CD4-positive, CD25-positive, alpha-beta regulatory T cell (primary cell): ENCODE measurements at places on chromosomes 12 and 14. TPM values are rescaled to one million over a fixed set of nuclear protein-coding genes. Genes with fewer than 3 reads are reported as not detected.

DNA sequence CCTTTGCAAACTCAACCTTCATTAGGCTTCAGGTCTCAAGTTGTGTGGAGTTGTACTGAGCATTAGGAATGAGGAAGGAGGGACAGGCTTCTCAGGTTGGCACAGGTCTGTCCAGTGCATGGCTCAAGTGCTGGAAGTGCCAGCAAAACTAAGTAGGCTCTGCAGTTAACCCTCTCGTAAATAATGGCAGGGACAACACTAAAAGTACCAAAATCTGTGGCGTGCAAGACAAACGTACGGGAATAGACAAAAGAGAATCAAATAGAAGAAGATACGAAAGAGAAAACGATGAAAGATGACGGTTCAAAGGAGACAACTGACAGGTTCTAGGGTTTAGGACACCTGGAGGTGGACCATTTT, 612 bp downstream of the TRAPPC6B start:
- H3K27ac ChIP-seq, result peak overlapping the region; percentile 91
- H3K27me3 ChIP-seq, result no peaks in the 10 kb centered on the region
- peaks cover 35% of the 10 kb centered on the region for H3K4me1 ChIP-seq
- peak overlapping the region; percentile 98 for H3K4me3 ChIP-seq

DNA sequence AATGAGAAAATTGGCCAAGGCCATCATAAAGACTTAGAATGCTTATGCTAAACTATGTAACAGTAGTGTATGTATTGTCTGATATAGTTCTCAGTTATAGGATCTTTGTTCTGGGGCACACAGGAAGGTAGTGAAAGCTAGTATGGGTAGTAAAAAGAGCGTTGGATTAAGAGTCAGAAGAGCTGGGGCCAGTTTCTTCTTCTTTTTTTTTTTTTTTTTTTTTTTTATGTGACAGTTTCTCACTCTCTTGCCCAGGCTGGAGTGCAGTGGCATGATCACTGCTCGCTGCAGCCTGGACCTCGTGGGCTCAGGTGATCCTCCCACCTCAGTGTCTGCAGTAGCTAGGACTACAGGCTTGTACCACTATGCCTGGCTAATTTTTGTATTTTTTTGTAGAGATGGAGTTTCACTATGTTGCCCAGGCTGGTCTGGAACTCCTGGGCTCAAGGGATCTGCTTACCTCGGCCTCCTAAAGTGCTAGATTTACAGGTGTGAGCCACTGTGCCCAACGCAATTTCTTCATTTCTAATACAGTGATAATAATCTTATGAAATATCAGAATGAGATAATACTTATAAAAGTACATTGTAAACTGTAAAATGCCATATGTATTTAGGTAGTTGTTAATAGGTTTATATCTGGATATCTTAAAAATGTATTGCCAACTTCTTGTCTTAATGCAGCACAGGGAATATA, 7.4 kb downstream of the MDM2 start:
- no peak for DNase-seq
- H3K4me1 ChIP-seq, result peaks cover 46% of the 10 kb centered on the region
- peak overlapping the region; percentile 14 for H3K27ac ChIP-seq
- peak overlapping the region; percentile 5 for H3K4me3 ChIP-seq
- H3K27me3 ChIP-seq, result no peaks in the 10 kb centered on the region

- H3K27me3 ChIP-seq, result no peaks in the 10 kb centered on the region
- H3K4me1 ChIP-seq, result no peaks in the 10 kb centered on the region
- H3K36me3 ChIP-seq, result no peaks in the 10 kb centered on the region
- no peak for DNase-seq
- H3K4me3 ChIP-seq, result no peak overlapping the region
Measured at GRCh38 chr12:65956056-65956738, 131.9 kb downstream of the HMGA2 start.

GRCh38 chr14:103298620-103299019, 35.4 kb upstream of the EIF5 start:
- H3K27ac ChIP-seq, result no peak overlapping the region
- no peak overlapping the region for H3K4me3 ChIP-seq
- H3K4me1 ChIP-seq, result no peaks in the 10 kb centered on the region
- no peak for DNase-seq

DNA sequence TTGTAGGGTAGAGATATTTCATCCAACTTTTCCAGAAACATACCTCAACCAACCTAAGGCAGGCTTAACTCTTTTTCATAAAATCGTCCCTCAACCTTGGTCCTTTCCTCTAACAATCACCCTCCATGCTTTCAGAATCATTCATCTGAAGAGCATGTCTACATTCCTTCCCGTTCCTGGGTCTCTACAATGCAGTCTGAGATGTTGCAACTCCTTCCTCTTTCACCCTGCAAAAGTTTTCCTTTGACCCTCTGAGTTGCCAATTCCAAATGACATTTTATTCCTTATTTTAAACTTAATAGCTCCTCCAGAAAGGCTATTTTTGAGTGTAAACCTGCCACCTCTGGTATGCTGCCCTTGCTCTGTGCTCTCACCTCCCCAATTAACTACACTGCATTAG, 16.7 kb downstream of the SLC7A7 start:
- H3K4me3 ChIP-seq, result no peak overlapping the region
- no peaks in the 10 kb centered on the region for H3K4me1 ChIP-seq
- no peak overlapping the region for H3K27ac ChIP-seq
- H3K27me3 ChIP-seq, result peaks cover 18% of the 10 kb centered on the region
- DNase-seq, result no peak

DNA sequence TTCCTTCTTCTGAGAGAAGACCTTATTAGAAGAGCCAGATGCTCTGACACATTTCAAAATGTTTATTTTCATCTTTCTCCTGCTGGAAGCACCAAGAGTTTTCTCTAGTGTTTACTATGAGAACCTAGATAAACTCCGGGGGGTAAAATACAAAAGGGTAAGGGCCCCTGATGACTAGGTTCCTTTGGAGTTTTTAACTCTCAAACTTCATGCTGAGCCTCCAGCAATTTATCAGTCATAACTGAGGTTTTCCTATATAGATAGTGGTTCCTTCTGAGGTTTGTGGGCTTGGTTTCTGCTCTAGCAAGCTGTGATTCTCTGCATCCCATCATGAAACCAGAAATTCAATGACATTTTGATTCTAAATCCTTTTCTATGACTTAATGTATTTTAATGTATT, 210.9 kb downstream of the LRFN5 start:
- H3K27me3 ChIP-seq, result no peaks in the 10 kb centered on the region
- no peak overlapping the region for H3K4me3 ChIP-seq

GRCh38 chr12:28552251-28552970, 362.2 kb downstream of the CCDC91 start:
- no peaks in the 10 kb centered on the region for H3K4me1 ChIP-seq
- H3K27ac ChIP-seq, result no peak overlapping the region
- H3K4me3 ChIP-seq, result no peak overlapping the region
- peaks cover 3% of the 10 kb centered on the region for H3K36me3 ChIP-seq

- peak; percentile 69 for DNase-seq
- H3K27me3 ChIP-seq, result no peaks in the 10 kb centered on the region
- no peak overlapping the region for H3K27ac ChIP-seq
- no peaks in the 10 kb centered on the region for H3K4me1 ChIP-seq
Measured at GRCh38 chr14:53217316-53217994, 64.3 kb upstream of the DDHD1 start.

DNA sequence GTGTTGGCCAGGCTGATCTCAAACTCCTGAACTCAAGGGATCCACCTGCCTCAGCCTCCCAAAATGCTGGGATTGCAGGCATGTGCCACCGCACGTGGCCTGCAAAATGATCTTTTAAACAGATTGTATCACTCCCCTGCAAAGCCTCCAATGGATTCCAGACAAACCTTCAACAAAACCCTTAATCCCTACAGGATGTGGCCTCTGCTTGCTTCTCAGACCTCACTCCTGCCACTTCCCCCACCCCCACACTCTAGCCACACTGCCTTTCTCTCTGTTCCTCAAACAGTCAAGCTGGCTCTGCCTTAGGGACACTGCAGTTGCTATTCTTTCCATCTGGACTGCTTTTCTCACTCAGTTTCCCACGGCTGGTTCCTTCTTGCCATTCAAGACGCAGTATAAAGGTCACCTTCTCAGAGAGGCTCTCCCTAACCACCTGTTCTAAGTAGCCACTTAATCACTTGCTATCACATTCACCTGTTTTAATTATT, 47.3 kb upstream of the TMED10 start:
- no peak overlapping the region for H3K4me3 ChIP-seq
- no peak for DNase-seq
- H3K27me3 ChIP-seq, result no peaks in the 10 kb centered on the region
- no peak overlapping the region for H3K27ac ChIP-seq
- no peaks in the 10 kb centered on the region for H3K36me3 ChIP-seq

DNA sequence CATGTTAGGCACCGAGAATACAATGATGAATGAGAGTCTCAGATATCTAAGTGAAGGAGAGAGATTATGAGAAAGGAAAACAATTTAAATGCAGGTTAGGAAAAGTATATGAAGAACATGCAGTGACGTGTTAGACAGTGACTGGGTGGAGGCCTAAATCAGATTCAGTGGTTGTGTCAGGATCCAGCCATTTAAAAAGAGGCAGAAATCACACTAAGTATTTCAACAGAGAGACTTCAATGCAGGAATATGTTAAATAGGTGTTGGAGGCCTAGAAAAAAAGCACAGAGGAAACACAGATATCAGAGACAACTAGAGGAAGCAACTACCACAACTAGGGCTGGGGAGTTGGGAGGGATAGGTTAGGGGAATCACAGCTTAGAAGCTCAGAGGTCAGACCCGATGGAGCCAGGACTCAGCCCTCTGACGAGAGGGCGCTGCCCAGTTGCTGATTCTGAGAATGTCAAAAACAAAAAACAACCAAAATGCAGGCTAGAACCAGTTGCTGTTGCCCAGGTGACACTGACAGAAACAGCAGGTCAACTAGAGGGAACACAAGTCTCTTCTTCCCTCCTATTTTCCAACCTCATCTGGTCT, 3.0 kb upstream of the GARIN2 start:
- no peak overlapping the region for H3K27ac ChIP-seq
- no peaks in the 10 kb centered on the region for H3K27me3 ChIP-seq
- no peaks in the 10 kb centered on the region for H3K36me3 ChIP-seq
- peak overlapping the region; percentile 46 for H3K4me3 ChIP-seq
- DNase-seq, result no peak

DNA sequence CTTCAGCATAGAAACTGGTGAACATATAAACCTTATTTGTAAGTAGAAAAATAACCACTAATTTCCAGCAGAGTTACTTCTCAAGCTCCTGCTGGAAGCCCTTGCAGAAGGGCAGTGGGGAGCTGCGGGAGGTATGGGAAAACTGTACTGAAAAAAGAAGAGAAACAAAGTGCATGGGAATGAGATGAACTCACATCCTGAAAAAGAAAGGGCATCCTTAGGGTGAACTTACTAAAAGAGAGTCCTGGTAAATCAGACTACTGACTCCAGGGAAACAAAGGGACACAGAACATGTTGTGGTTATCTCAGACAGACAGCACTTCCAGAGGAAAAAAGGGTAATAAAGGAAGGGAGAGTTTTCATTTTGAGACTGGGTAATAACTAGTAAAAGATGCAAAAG, 515.1 kb downstream of the RPL10L start:
- H3K27ac ChIP-seq, result no peak overlapping the region
- H3K36me3 ChIP-seq, result no peaks in the 10 kb centered on the region
- no peak overlapping the region for H3K4me3 ChIP-seq
- no peaks in the 10 kb centered on the region for H3K4me1 ChIP-seq

GRCh38 chr12:52211716-52212585, 20.1 kb upstream of the KRT80 start:
- no peak for DNase-seq
- H3K36me3 ChIP-seq, result no peaks in the 10 kb centered on the region
- H3K27me3 ChIP-seq, result no peaks in the 10 kb centered on the region
- H3K4me3 ChIP-seq, result no peak overlapping the region
- H3K27ac ChIP-seq, result no peak overlapping the region

GRCh38 chr14:89849931-89850330, 104.6 kb downstream of the EFCAB11 start:
- no peaks in the 10 kb centered on the region for H3K4me1 ChIP-seq
- no peaks in the 10 kb centered on the region for H3K27me3 ChIP-seq
- H3K36me3 ChIP-seq, result no peaks in the 10 kb centered on the region
- no peak for DNase-seq

GRCh38 chr14:105051182-105052109, 13.8 kb downstream of the GPR132 start:
- no peak overlapping the region for H3K27ac ChIP-seq
- H3K36me3 ChIP-seq, result peaks cover 54% of the 10 kb centered on the region
- DNase-seq, result no peak
- no peak overlapping the region for H3K4me3 ChIP-seq
- H3K4me1 ChIP-seq, result peaks cover 3% of the 10 kb centered on the region

DNA sequence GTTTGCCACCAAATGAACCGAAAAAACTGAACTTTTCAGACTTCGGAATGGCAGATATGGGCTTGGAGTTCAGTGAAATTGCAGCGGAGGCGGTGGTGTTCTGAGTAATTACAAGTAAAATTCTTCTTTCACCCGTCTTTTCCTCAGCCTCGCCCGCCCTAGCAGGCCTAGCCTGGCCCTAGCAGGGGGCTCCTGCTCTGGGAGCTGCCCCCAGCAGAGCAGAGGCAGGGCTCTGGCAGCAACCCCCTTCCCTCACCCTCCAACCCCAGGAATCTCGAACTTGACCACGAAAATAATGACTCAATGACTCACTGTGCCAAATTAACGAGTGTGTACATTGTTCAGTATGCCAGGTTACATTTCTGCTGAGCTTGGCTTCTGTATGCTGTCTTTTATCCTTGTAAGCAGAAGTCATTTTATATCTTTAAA, 1.1 kb downstream of the PAPLN start:
- peaks cover 16% of the 10 kb centered on the region for H3K4me1 ChIP-seq
- H3K27ac ChIP-seq, result no peak overlapping the region
- DNase-seq, result no peak

DNA sequence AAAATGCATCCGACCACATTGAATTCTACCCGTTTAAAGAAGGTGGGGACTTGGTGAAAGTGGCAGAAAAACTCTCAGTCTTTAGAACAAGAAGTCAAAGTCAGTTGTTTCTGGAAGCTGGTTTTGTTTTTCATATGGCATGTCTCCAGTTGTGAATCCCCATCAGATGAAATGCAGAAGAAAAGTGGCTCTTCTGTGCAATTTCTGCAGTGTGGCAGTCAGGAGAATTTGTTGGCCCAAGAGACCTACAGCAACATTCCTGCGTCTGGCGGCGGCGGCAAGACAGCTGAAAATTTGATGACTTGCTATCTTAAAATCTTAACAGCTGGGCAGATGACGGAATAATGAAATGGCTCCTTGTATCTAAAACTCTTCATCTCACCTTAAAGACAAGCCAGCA, 201.5 kb downstream of the FOXN3 start:
- no peak overlapping the region for H3K4me3 ChIP-seq
- no peaks in the 10 kb centered on the region for H3K27me3 ChIP-seq
- no peak for DNase-seq
- no peak overlapping the region for H3K27ac ChIP-seq
- peaks cover 13% of the 10 kb centered on the region for H3K36me3 ChIP-seq

The RNASE3 gene
- total RNA-seq, result not detected

The GDF3 gene
- not detected for total RNA-seq

The CCDC177 gene
- not detected for total RNA-seq

The CEBPE gene
- not detected for total RNA-seq

The KRT71 gene
- not detected for total RNA-seq

The PLEKHG7 gene
- 0.89 TPM for total RNA-seq

The GPRC5D gene
- total RNA-seq, result not detected

The PLA2G1B gene
- total RNA-seq, result not detected

The TDRD9 gene
- 0.37 TPM for total RNA-seq

The EPYC gene
- not detected for total RNA-seq

The ZDHHC22 gene
- total RNA-seq, result not detected

The RIPK3 gene
- 41.2 TPM for total RNA-seq
